Stomach (tissue), 19 donors: ENCODE measurements at places on chromosomes 5 and 9. TPM values are rescaled to one million over a fixed set of nuclear protein-coding genes. Genes with fewer than 3 reads are reported as not detected.

Gene NTRK2
- 2.2 TPM for total RNA-seq

Gene C7
- total RNA-seq = 167 TPM

Gene SV2C
- total RNA-seq = 30.8 TPM

Gene C9
- total RNA-seq = not detected

Gene TNC
- 127 TPM for total RNA-seq

Gene RNF130
- 64.3 TPM for total RNA-seq

Gene C5orf58
- 0.43 TPM for total RNA-seq

Gene PCDHGC5
- total RNA-seq = 2.0 TPM

Gene UGT3A1
- total RNA-seq = 0.92 TPM

Gene NUTM2F
- total RNA-seq = not detected

Gene SH2D3C
- total RNA-seq = 1.8 TPM

Gene PCDHA13
- total RNA-seq = 1.8 TPM

Gene OLFM1
- total RNA-seq = 0.29 TPM

Gene C8G
- total RNA-seq = not detected
